GM18507 (cell line): ENCODE measurements at places on chromosomes 4 and X.

- no peak for DNase-seq
Measured at GRCh38 chr4:98945297-98945850, 16.4 kb upstream of the EIF4E start.

DNA sequence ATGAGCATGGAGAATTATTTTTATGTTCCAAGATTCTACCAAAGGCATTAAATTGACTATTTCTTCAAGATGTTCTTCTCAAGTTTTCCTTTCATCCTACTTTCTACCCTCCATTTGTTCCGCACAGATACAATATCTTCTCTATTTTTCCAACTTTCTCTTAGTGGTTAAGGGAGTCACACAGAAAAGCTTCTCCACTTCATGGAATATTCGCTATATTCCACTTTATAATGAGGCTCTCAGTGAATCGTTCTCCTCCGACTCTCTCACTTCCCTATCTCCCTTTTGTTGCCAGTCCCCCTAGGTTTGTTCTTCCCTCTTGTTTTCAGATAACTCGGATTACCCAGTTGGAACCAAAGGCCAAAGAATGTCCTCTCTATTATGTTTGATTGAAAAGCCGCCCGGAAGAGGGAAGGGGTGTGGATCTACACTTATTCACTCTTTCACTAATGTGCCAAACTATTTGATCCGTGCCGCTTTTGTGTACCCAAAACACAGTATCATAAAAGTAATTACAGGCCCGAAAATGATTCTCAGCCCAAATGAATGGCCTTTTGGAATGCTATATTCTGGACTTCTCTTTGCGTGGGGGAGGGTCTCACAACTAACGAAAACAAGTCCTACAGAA is 1.2 kb downstream of the SH3D19 start:
- DNase-seq: no peak

GRCh38 chr4:19349416-19349815 is 902.3 kb upstream of the SLIT2 start:
- DNase-seq: no peak

DNA sequence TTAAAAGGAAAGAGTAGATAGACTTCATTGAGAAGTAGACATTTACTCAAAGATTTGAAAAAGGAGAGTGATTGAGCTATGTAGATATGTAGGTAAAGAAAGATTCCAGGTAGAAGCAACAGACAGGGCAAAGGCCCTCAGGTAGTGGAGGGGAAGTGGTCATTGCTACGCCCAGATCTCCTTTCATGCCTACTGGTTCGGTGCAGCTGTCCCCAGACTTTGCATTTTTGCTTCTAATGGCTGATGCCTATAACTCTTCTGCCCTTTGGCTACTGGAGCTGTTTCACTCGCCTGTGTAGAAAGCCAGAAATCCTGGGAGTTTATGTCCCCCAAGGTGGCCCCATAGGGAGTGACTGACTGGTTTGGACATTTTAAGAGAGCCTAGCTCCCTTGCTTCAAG is 16.9 kb upstream of the ARMCX2 start:
- DNase-seq: no peak

DNA sequence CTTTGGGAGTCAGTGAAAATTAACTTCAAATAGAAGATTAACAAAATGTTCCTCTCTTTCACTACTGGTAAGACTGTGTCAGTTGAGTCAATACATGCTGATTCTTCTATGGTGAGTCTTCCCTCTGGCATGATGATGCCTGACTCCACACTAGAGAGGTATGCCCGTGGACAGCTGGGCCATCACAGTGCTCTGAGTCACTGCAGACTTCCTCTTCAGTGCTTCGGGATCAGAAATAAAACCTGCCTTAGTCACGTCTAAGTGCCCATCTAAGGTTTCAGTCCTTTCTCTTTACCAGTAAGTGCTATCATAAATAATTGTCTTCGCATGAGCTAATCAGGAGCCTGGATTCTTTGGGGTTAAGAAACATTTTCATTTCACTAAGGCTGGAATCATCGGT is 1.6 kb upstream of the ASB5 start:
- DNase-seq: no peak

DNA sequence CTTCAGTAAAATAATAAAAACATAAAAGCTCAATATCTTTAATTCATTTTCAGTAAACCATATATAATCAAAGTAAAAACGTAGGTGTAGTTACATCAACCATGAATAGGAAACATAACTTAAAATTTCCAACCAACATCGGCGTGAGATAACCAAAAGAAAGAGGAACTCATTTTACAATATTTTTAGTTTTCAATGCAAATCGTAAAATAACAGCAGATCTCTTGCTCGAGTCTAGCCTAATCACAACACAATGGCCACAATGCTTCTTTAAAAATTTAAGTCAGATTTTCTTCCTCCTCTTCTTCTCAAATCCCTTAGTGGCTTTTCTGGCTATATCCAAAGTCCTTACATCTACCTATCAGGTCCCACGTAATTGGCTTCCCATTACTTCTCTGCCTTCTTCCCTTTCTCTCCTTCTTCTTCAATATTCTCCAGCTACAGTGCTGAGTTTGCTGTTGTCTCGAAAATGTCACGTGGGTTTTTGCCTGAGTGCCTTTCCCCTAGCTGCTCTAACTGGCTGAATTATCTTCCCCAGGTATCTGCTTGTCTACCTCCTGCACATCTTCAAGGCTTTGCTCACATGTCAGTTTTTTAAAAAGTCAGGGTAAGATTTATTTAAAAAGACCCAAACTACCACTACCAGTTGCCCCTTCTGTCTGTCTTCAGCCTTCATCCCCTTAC is 90.9 kb upstream of the BANK1 start:
- no peak for DNase-seq
